Activated T-helper 9 cell treated with anti-CD3 and anti-CD28 coated beads, Interleukin-2, amount 50 U/mL, for 16 hours (primary cell): ENCODE measurements at places on chromosomes 1 and 21.

GRCh38 chr1:217133958-217134856 lies 411.0 kb upstream of the ESRRG start:
- no peak for DNase-seq

DNA sequence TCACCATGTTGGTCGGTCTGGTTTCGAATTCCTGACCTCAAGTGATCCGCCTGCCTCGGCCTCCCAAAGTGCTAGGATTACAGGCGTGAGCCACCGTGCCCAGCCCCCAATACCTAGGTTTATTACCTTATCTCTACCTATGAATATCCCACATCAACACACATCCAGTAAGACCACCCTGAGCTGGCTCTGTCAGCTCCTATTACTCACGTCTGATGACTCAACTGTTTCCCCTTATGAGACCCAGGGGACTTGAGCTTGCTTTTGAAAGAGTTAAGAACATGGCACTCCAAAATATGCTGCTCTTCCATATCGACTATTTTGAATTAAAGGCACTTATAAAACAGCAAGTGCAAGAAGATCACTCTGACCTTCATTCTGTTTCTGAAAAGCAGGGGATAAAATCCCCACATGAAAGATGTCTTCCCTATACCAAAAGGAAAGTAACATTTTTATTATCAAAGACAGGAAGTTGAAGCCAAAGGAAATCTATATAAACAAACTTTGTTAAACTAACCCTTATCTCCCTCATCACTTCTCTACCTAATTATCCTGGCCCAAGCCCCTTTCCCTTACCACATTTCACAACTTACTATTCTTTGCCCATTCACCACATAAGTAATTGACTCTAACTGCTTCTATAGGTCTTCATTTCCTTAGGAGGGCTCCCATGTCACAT lies 41.3 kb upstream of the OSBPL9 start:
- DNase-seq, result no peak

GRCh38 chr1:33004613-33005012 lies 32.1 kb downstream of the AK2 start:
- no peak for DNase-seq

DNA sequence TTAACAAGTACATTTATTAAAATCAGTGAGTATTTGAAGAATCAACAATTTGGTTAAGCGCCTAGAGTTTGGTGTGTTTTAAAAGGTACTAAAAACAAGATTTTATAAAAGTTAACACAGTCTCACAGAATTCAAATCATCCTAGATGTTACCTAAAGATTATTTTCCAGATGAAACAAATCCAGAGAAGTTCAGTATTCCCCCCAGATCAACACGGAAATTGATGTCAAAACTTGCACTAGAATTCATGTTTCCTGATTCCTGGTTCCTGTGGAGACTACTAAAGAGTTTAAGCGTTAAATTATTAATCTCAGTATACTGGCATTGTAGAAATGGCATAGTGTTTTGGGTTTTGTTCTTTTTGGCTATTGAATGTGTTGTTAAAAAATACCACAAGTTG lies 1.4 kb downstream of the PTBP2 start:
- no peak for DNase-seq

DNA sequence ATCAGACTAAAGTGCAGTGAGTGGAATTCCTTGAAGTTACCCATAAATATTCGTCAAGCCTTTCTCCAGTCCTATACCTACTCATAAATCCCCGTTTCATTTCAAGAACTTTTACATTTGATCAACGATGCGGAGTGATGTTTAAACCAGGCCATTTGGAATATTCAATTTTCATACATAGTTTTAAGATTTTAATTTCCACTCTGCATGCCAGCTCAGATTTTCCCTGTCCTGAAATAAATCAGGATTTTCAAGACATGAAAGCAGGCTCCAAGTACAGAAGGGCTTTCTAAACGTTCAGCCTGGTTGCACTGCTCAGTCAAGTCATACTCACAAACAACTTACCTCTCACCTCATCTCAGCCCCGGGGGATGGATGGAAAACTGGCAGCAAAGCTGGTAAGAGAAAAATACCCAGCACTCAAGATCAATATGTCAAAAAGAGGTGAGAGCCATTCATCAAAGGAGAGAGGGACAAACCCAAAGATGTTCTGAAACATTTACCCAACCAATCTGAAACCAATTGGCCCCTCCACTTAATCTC lies 418.5 kb downstream of the PLPP3 start:
- DNase-seq, result no peak
